ENCODE measurements at places on chromosomes 2 and 18. TPM values are rescaled to one million over a fixed set of nuclear protein-coding genes. Genes with fewer than 3 reads are reported as not detected.

DNA sequence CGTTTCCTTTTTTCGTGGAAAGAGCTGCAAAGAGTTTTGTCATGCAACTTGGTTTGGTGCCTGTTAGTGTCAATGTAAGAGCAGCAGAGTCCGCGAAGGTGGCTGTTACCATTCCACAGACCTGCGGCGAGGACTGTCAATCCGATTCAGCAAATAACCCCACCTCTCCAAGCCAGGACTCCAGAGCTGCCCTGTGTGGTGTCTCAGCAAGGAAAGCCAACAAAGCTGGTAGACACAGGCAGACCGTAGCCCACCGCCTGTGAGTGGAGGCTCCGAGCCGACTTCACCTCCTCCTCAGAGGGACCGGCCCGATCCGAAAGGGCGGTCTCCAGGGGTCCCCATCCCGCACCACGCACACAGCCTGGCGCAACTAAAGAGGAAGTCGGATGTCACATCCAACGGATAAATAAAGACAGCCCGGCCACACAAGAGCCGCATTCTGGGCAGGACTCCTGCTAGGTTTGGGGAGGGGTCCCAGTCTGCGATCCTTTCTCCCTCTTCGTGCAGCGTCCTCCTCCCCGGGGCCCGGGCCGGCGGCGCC lies 819 bp downstream of the ANKRD44 start:
- DNase-seq, result peak; percentile 34

DNA sequence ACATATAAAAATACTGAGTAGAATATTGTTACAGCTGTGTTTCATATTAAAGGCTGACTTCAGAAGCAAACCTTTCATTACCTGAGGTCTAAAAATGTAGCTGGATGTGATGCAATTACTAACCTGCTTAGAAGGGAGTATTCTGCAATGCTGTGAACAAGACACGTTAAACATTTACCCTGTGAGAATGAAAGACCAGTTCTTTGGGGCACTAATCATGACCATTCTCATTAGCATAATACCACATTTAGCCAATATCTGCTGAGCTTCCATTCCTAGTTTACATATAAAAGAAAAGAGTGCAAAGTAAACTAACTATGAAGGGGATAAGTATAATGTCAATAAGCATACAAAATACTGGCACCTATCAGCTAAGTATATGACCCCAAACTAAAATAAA lies 784.0 kb upstream of the KLHL29 start:
- DNase-seq, result no peak

- DNase-seq, result no peak
Observed at GRCh38 chr2:172012677-172013391, 13.1 kb downstream of the METAP1D start.

GRCh38 chr2:73081181-73081671 lies 9.7 kb upstream of the SFXN5 start:
- DNase-seq, result no peak

DNA sequence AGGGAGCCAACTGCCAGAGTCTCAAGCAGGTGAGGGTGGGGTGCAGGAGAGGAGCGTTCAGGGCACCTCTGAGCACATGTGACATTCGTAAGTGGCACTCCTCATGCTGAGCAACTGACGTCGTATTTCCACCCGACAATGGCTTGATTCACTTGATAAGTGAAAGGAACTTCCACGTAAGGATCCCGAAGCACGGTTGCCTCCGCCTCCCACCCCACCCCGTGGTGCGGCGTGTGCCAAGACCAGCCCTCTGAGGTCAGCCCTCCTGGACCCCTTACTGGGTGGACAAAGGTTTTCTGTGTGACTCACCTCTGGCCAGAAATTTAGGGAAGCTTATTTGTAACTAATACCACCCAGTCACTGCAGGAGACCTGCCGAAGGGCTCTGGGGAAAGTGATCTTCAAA lies 59.9 kb downstream of the AGAP1 start:
- DNase-seq, result no peak

GRCh38 chr18:38450876-38451275 lies 885.3 kb upstream of the CELF4 start:
- no peak for DNase-seq

- DNase-seq, result no peak
Observed at GRCh38 chr2:231483398-231484329, 19.4 kb upstream of the NCL start.

GRCh38 chr18:8341481-8342230 lies 267.6 kb upstream of the RAB12 start:
- no peak for DNase-seq

DNA sequence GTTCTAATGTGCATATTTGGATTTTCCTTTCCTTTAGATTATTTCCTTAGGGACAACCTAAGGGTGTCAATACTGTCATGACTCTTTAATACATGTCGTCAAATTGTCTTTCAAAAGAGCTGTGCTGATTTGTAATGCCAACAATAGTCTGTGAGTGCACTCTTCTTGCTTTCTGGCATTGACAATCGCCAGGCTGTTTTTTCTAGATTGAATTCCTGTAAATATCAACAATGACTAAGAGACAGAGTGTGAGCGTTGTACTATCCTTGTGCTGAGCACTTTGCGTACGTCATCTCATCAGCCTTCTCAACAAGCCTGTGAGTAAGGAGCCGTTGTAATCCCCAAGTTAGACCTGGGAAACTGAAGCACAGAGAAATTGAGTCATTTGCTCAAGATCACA lies 96.0 kb downstream of the ACOXL start:
- no peak for DNase-seq

GRCh38 chr2:182163878-182164277 lies 178.2 kb downstream of the PPP1R1C start:
- no peak for DNase-seq

DNA sequence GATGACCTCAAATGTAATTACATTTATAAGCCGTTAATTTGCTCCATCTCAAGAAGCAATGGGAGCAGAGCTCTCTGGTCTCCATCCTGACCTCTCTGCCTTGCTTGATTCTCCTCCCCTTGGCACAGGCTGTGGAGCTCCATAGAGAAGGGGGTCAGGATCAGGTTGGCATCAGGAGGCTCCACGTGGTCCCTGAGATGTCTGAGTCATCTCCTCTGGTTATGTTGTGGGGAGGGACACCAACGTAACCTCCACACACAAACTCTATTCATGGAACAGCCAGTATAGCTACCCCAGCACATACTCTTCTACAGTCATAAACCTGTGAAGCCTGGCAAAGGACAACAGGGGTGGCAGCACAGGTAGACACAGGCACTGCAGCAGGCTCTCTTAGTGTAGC lies 29.0 kb downstream of the TRABD2A start:
- DNase-seq, result no peak

GRCh38 chr2:8515864-8516533 lies 165.9 kb upstream of the ID2 start:
- no peak for DNase-seq

DNA sequence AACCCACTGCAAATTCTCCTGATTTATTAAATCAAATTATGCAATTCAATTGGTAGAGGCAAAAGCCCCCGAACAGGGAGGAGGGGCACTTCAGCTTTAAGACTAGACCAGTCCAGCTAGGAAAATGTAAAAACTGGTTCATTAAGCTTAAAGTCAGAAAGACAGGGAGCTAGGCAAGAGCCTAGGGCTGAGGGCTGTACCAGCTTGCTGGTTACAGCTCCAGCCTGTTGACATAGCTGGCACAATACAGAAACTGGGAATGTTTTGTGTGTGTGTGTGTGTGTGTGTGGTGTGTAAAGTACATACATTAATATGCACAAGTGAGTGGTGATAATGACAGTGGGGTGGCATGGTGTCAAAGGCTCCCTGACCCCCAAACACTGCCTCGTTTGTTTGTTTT lies 307.0 kb upstream of the CELF4 start:
- DNase-seq, result no peak

DNA sequence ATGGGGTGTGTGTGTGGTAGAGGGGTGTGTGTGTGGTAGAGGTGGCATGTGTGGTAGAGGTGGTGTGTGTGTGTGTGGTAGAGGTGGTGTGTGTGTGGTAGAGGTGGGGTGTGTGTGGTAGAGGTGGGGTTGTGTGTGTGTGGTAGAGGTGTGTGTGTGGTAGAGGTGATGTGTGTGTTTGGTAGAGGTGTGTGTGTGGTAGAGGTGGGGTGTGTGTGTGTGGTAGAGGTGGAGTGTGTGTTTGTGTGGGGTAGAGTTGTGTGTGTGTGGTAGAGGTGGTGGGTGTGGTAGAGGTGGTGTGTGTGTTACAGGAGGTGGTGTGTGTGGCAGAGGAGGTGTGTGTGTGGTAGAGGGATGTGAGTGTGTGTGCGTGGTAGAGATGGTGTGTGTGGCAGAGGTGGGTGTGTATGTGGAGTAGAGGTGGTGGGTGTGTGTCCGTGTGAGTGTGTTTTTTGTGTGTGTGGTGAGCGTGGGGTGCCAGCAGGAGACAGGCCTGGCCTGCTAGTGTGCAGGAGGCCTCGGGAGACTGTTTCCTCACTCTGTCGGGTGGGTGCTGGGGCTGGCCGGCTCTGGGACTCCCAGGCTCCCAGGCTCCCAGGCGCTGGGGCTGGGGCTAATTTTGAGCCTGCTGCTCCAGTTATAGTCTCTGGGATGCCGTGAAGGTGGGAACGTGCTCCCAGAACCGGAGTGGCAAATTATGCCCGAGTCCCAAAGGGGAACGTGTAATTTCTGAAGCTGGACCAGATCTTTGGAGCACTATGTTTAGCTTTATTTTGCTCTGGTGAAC lies 165.2 kb downstream of the DYSF start:
- no peak for DNase-seq

DNA sequence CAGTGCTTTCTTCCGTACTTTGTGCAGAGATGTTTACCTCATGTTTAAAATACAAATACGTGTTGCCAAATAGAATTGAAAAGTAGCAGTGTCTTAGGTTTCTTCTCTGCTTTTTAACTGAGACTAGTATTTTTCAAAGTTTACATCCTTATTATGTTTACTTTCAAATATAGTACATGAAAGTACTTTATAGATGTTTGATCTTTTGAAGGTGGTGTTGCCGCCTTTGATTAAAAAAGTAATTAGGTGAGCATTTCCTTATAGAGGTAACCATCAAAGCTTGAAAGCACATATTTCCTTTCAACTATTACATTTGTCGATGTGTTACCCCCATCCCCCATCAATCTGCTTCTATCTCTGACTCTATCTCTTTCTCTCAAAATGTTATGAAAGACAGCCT lies 87.0 kb downstream of the CERS6 start:
- no peak for DNase-seq

DNA sequence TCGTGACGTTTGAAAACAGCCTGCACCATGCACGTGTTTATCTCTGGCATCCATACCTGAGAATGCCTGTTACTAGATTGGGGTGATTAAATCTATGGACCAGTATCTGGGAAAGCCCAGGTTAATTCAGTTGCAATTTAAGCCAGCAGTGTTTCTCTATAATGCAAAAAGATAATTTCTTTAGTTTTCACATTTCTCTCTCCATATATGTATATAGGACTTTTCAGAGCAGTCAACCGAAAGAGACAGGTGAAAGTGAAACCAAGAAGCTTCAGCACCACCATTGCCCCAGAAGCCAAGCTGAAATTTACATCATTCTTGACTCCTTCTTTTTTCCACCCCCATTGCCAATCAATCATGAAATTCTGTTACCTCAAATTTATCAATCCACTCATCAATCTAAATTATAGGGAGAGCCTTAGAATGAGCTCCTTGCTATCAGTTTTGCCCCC lies 2.7 kb upstream of the LRP2 start:
- no peak for DNase-seq

DNA sequence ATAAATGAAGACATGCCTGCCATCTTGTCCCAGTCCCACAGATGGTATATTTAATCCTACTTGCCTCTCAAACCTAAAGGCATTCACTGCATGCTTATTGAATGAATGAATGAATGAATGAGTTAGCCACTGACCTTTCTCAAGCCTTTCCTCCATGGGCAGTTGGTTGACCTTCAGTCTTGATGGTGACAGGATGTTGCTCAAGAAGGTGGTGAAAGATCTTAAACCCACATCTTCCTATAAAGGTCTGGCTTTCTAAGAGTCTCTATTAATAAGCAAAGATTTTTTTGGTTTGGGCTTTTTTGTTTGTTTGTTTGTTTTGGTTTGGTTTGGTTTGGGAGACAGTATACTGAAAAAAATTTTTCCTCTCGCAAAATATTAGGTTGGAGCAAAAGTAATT lies 41.7 kb downstream of the KIAA2012 start:
- DNase-seq, result no peak

DNA sequence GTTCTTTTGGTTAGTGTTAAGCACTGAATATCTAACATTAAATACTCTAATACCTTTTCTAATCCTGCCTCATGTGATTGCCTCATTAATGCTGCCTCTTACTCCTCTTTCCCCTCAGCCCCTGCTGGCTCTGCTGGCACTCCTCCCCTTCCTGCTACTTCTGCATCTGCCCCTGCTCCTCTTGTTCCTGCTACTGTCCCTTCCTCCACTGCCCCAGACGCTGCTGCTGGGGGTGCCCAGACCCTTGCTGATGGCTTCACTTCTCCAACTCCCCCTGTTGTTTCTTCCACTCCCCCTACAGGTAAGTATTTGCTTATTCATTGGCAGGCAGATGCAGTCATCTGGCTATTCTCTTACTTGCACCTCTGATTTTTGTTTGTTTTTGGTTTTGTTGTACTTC lies 68.5 kb downstream of the ABI2 start:
- no peak for DNase-seq

GRCh38 chr2:240129311-240129710 lies 6.8 kb downstream of the COPS9 start:
- no peak for DNase-seq

GRCh38 chr2:227536445-227536844 lies 62.2 kb upstream of the SCYGR2 start:
- DNase-seq, result no peak

DNA sequence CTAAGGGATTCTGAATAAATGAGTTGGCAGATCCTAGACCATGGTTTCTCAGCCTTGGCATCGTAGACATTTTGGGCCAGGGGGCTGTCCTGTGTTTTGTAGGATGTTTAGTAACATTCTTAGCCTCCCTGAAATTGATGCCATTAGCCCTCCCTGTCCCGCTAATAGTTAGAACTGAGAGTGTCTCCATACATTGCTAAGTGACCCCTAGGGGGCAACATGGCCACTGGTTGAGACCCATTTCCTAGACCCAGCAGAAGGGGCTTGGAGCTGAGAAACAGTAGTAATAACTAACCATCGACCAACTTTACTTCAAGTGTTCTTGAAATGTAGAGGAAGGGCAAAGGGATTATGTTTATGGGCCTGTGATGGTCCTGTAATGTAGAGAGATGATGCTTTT lies 40.8 kb downstream of the KCMF1 start:
- DNase-seq, result no peak

Gene HOXD12
- total RNA-seq, result not detected

Gene EFEMP1
- 0.73 TPM for total RNA-seq

Gene IL36A
- 0.60 TPM for total RNA-seq

Gene KCNIP3
- total RNA-seq, result not detected

Gene CYP27A1
- 0.60 TPM for total RNA-seq

Gene CRYBA2
- not detected for total RNA-seq

Gene KLHL29
- total RNA-seq, result 6.6 TPM

Gene TMEM150A
- 16.2 TPM for total RNA-seq

Gene PRSS56
- total RNA-seq, result not detected

Measured in T-cell (primary cell).